ENCODE measurements at places on chromosomes 1 and 21.

- no peak for DNase-seq
These were observed 40.4 kb downstream of the LIN9 start for GRCh38 chr1:226268421-226269124.

DNA sequence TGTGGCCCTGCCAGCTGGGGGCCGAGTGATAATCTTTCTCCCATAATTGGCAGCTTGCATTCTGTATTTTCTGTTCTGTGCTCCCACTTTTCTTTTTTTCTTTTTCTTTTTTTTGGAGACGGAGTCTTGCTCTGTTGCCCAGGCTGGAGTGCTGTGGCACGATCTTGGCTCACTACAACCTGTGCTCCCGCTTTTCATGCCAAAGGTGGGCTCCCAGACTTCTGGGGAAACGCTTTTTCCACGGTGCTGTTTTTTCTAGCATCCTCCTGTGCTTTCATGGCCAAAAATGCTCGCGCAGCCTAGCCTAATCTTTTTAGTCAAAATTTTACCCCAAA lies 585 bp upstream of the AHCTF1 start:
- no peak for DNase-seq

DNA sequence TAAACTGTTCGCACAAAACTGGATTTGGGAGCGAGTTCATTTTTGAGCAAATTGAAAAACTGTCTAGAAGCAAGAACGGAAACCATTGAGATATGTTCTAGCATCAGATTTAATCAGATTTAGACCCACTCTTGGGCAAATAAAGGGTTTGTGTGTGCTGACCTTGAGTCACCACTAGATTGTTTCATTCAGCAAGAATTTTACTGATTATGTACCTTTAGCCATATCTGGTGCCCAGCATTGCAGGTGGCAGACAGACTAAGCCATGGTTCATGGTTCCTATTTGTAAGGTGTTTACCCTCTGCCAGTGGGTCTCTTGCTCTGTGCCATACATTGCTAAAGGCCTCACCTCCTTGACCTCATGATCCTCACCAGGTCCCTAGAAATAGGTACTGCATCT lies 1.4 kb downstream of the NUDC start:
- DNase-seq, result no peak

GRCh38 chr1:51336004-51336403 lies 5.6 kb upstream of the TTC39A start:
- no peak for DNase-seq

- DNase-seq, result no peak
These were observed 24.7 kb upstream of the LAMC2 start for GRCh38 chr1:183161391-183161790.

GRCh38 chr1:22916471-22916820 lies 56.2 kb downstream of the LACTBL1 start:
- DNase-seq, result no peak

DNA sequence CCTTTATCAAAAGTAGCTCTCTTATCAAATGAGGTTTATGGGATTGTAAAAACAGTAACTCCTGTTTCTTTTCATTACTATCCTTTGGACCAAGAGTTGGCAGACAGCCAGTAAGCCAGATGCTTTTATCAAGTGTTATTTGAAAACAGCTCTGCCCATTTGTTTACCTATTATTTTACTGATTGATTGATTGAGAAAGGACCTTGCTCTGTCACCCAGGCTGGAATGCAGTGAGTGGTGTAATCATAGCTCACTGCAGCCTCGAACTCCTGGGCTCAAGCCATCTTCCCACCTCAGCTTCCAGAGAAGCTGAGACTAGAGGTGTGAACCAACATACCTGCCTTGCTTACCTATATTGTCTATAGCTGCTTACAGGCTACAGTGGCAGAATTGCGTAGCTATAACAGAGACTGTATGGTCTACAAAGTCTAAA lies 3.6 kb downstream of the PRKAB2 start:
- DNase-seq, result no peak
